ENCODE measurements at places on chromosomes 2 and 18.

GRCh38 chr2:241925277-241925676 is 55.7 kb downstream of the RTP5 start:
- no peak for DNase-seq

DNA sequence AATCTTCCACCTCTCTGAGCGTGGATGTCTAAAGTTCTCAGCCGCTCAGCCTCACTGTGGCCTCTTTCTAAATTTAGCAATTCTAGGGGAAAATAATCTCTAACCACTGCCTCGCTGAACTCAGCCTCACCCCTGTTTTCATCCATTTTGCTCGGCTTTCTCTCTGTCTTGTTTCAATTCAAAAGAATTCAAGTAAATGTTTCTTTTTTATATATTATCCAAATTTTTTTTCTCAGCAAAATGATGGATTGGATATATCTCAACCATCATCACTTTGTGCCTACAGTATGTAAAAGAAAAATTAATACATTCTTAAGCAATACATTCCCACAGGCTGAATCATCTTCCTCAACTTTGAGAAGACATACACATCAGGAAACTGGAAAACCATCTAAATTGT is 24.0 kb upstream of the GALNT5 start:
- DNase-seq, result no peak

DNA sequence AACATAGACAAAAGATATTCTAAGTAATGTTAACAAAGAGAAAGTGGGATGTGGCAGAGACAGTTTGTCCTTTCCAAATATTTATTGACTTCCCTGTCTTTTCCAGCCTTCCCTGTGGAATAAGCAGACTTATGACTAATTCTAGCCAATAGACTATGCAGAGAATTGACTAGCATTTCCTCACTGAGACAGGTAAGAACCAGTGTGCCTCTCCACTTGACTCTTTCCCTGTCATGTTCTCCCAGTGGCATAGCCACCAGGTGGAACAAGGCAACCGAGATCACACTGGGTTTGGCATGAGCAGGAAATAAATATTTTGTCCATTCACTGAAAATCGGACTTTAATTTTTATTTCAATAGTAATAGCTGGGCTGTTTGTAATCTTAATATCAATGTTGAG is 168.1 kb upstream of the CTAGE1 start:
- no peak for DNase-seq

GRCh38 chr2:171792886-171793580 is 101.0 kb downstream of the SLC25A12 start:
- DNase-seq, result no peak

DNA sequence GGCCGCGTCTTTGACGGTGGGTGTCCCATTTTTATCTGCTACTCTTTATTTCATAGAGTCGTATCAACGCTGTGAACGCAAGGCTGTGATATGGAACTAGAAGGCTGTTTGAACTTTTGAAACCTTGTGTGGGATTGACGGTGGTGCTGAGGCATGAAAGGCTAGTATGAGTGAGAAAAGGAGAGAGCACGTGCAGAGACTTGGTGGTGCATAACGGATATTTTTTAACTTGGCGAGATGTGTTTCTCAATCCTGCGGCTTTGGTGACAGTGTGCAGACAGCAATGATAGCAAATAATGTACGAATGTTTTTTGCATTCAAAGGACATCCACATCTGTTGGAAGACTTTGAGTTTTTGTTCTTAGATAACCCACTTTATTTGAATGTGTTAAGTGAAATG is 6.2 kb downstream of the HES6 start:
- no peak for DNase-seq

- no peak for DNase-seq
These were observed 38.2 kb downstream of the KCMF1 start for GRCh38 chr2:85009019-85009618.

GRCh38 chr2:8125741-8126711 is 555.8 kb upstream of the ID2 start:
- DNase-seq, result no peak

DNA sequence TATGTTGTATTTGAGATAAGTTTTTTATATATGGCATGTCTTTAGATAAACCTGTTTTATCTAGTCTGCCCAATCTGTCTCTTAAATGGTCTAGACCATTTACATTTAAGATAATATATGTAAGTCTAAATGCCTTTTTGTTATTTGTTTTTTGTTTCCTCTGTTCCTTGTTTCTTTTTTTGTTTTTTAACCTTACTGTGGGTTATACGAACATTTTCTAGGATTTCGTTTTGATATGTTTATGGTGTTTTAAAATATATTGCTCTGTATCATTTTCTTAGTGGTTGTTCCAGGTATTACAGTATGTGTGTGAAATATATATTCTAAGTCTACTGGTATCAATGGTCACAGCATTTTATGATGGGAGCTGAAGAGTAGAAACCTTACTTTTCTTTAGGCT is 13.3 kb downstream of the BCL2L11 start:
- DNase-seq, result no peak

GRCh38 chr2:235639428-235639773 is 145.6 kb downstream of the AGAP1 start:
- DNase-seq, result no peak

DNA sequence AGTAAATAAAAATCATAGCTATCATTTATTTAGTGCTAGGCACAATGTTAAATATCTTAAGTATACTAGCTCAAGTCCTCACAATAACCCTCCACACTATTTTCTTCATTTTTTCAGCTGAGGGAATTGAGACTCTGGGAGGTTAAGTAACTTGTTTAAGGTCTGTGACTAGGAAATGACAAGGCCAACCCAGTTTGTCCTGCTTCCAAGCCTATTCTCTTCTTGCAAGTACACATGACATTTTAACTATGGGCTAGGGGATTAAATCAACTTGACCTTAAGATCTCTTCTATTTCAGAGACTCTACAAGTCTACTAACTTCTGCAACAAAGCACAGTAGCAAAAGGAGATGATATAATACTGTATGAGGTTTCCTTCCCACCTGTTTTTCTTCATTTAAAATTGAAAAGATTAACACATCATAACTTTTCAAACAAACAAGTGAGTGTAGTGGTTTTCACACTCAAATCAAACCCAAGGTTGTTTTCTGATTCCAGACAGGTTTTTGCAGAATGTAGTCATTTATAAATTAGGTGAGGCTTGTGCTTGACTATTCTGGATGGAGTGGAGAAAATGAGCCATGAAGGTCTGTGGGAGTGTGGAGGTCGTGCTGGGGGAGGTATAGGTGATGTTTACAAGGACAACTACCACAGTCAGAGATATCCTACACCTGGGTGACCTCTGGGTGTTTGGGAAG is 57.0 kb downstream of the CD28 start:
- no peak for DNase-seq

GRCh38 chr2:120059483-120059882 is 46.6 kb downstream of the EPB41L5 start:
- no peak for DNase-seq

- DNase-seq, result no peak
These were observed 138.1 kb downstream of the KCNJ3 start for GRCh38 chr2:154836632-154837031.

- DNase-seq, result no peak
These were observed 337.2 kb downstream of the NBAS start for GRCh38 chr2:15223887-15224286.

DNA sequence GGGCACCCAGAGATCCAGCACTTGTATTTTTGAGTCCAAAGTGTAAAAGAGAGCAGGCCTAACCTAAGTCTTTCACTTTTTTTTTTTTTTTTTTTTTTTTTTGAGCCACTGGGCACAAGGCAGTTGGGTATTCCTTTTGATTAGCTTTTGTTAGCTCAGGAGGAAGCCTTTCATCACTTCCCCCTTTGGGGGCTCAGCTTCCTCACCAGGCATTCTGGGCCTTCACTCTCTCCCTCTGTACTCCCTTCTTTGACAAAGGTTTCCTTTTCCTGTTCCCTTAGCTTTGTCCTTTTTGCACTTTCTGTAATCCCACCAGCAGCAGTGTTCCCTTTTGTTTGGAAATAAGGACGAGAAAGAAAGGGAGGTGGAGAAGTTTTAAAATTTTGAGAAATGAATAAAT is 88.2 kb downstream of the PKP4 start:
- DNase-seq, result no peak
